ENCODE measurements at places on chromosomes 11 and 22.

- no peak for DNase-seq
These were observed 44.4 kb downstream of the SVIP start for GRCh38 chr11:22785251-22785650.

- no peak for DNase-seq
These were observed 132.3 kb downstream of the APIP start for GRCh38 chr11:34783816-34784317.

DNA sequence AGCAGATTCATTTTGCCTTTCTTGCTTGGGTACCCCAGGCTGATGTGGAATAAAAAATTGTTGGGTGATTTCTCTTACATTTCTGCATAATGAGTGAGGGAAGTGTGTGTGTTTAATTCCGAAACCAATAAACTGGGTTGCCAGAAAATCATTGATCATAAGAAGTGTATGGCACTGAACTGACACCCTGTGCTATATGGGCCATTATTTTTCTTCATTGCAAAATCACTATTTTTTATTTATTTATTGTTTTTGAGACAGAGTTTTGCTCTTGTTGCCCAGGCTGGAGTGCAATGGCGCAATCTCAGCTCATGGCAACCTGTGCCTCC, 14.6 kb upstream of the HIKESHI start:
- no peak for DNase-seq

GRCh38 chr11:113242767-113243397, 71.5 kb upstream of the TTC12 start:
- no peak for DNase-seq

DNA sequence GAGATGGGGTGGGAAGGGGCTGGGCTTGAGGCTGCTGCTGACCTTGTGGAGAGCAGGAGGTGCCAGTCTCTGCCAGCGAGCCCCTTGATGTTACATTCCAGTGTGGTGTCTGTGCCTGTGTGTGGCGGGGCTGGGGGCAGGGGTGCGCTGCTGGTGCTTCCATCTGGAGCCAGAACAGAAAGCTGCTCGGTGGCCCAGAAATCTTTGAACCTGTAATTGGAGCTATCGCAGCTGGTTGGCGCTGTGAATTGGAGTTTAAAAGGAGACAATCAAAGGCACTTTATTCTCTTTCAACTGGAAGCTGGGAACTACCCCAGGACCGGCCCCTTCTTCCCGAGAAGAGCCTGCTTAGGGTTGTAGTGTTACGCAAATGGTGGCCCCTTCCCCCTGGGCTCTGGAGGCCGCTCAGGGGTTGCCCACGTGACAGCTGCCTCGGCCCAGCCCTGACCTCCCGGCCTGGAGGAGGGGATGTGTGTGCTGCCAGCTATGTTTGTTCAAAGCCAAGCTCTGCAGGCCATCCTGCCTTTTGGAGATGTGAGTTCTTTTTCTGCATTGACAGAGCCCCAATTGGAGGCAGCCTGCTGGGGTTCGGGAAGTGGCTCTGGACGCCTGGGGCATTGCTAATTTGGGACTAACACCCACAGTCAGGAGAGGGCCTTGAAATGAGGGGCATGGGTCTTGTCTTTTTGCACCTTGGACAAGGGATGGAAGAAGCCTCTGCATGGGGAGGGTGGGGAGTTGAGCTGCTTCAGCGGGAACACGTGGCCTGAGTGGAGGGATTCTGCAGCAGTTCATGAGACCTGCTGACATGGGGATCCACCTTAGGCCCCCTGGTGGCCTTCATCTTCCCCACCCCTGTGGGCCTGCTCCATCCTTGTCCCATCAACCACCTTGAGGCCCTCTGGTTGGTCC, 14.0 kb upstream of the ARSA start:
- DNase-seq = no peak

DNA sequence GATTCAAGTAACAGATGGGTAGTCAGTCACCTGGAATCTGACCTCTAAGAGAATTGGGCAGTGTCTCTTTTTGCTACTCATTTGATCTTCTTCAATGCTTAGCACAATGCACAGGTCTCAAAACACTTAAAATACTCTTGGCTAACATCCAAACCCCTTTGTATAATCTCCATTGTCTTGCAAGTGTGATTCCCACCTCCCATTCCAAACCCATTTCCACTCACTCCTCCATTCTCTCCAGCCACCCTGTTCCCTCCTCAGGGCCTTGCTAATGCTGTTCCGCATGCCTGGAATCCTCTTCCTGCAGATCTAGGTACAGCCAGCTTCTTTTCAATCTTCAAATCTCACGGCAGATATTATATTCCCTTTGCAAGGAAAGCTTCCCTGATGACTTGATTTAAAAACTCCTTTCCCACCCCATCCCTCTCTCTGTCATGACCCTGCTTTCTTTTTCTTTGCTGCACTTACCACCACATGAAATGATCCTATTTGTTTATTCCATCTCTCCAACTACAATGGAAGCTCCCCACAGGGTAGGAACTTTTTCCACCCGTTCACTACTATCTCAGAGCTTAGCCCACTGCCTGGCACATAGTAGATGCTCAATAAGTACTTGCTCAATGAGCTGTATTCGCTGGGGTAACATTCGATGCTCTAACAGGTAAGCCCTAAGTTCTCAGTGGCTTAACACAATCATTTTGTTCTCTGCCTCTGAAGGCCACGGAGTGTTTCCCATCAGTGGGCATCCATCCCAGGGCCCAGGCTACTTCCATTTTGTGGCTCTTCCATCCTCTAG, 121.7 kb downstream of the MN1 start:
- DNase-seq = no peak

GRCh38 chr22:42821386-42821785, 35.7 kb downstream of the ARFGAP3 start:
- no peak for DNase-seq

DNA sequence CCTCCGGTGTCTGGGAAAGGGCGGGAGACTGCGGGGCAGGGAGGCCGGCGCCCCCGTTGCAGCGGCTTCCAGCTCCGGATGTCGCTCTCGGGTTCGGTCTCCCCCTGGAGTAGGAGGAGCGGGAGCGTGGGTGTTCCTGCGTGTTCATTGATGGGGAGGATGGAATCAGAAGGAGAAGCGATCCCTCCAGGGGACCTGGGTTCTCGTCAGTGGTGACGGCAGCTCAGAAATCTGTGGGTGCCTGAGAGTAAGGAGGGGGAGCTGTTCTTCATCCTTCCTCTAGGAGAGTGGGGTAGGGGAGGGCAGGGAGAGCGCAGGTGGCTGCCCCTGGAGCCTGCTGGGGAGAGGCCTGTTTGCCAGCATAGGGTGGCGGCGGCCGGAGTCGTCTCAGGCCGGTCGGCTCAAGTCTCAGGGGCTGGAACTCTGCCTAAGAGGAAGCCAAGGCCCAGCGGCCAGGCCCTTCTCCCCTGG, 1.1 kb downstream of the UBASH3B start:
- DNase-seq = peak; percentile 53

DNA sequence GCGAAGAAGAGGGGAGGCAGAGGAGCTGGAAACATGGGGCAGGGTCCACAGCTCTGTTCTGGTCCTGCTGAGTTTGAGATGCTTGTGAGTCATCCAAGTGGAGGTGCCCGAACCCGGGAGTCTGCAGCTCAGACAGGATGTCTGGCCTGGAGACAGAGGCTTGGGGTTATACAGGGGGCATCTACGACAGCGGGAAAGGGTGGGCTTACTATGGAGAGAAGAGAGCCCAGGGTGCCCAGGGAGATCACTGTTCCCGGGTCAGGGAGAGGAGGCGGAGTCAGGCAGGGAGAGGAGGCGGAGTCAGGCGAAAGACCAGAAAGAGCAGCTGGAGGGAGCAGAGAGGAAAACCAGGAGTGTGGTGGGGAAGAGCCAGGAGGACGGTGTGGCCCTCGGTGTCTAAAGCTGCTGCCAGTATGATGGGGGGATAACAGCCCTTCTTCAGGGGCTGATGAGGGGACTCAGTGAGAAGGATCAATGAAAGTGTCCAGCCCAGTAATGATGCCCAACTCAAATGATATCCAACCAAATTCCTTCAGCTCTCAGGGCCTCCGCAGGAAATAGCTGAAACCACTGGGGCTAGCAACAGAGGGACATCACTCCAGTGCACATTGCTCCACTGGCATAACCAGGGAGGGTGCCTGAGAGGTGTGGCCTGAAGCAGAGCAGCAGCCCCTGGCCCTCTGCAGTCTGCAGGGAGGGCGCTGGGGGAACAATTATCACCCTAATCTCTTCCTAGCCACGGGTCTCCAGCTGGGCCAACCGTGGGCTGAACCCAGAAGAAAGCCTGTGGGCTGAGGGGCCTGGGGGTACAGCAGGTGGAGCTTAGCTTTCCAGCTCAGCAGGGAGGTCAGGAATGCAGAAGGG, 2.6 kb upstream of the LTBP3 start:
- DNase-seq = no peak

DNA sequence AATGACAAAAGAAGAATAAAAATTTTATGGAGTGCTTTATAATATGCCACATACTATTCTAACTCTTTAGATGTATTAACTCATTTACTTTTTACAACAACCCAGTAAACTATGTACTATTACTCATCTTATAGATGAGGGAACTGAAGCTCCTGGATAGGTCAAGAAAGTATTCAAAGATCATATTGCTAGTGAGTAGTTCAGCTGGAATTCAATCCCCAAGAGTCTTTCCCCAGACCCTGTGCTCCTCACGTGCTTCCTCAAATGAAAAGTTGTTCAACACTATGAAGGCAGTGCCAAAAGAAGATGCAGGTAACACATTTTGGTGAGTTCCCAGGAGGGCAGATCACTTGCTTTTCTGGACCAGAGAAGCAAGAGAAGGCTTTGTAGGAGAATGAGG, 46.8 kb downstream of the BTG4 start:
- DNase-seq = no peak

- DNase-seq = no peak
These were observed 1122.8 kb upstream of the CCDC90B start for GRCh38 chr11:84408946-84409411.

- no peak for DNase-seq
These were observed 13.0 kb upstream of the GNAZ start for GRCh38 chr22:23057331-23057730.

DNA sequence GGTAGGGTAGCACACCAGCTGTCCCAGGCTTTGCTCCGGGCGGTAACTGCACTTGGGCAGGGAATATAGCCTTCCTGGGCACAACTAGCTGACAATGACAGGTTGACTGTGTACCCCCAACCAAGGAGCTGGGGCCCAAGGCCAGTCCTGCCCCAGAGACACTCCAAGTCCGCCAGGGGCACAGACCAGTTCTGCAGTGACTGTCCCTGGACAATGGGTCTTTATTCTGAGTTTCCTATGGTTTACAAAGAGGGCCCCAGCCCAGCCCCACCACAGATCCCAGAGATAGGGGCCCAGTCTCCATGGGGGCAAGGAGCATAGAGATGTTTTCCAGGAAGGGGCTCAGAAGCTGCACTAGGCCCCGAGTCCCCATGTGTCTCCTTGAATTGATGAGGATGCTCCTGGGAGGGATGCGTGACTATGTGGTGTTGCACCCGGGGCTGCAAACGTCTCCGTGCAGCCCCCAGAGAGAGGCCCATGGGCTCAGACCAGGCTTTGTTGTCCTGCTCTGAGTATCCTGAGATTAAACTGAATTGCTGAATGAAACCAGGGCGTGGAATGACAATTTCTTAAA, 48.4 kb downstream of the CD6 start:
- no peak for DNase-seq

GRCh38 chr11:69878144-69878883, 59.1 kb upstream of the FGF3 start:
- no peak for DNase-seq

DNA sequence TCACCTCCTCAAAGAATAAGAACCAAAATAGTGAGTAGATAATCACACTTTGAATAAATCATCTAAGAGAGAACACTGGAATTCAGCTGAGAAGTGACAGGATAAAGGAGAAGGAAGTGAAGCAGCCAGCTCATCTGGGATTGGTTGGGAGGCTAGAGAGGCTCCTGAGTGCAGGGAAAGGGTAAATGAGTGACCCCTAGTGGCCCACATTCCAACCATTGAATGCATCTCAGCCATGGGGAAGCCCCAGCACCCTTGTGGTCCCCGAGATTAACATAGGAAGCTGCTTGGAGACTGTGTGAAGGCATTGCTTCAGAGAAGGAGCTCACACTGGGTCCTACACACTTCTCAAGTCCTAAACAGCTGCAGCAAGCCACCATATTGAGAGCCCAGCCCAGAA, 82.3 kb downstream of the JRKL start:
- DNase-seq = no peak

DNA sequence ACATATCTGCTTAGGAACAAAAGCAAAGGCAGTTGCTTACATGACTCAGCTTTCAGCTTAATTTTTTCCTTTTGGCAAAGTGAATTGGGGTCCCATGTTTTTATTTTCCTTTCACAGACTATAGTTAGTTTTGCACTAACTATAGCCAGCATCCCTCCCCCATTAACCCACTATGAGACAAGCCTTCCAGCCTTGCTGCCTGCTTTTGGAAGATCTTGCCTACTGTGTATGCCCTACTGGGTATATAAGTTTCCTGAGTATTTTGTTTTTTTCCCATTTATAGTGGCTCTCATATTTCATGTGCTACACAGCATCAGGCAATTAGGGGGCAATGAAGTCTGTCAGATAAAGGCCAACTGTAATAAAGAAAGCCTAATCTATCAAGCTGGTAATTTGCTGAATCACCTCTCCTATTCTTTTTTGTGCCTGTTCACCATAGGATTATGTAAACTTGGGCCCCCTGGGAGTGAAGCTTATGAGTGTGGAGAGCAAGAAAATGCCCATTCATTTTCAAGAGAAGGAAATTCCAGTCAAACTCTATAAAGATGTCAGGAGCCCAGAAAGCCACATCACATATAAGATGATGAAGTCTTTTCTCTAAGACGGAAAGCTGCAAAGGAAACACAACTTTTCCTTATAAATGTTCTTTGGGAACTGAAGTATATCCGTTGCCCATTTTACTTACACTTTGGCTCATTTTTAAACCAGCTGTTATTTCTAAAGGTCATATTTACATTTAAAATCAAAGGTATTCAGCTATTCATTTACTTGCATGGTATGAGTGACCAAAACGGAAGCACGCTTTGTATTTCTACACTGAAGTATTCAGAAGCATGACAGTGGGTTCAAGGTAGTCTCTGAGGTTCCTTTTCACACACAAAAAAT, 64.0 kb downstream of the CCDC83 start:
- DNase-seq = no peak

- DNase-seq = no peak
These were observed 34.1 kb upstream of the WNT7B start for GRCh38 chr22:46010951-46011626.

Data from 8988T (cell line).